ENCODE measurements at places on chromosomes 6 and 20.
A peak's percentile ranks its signal among the peaks of the same experiment; 100 is the strongest.

DNA sequence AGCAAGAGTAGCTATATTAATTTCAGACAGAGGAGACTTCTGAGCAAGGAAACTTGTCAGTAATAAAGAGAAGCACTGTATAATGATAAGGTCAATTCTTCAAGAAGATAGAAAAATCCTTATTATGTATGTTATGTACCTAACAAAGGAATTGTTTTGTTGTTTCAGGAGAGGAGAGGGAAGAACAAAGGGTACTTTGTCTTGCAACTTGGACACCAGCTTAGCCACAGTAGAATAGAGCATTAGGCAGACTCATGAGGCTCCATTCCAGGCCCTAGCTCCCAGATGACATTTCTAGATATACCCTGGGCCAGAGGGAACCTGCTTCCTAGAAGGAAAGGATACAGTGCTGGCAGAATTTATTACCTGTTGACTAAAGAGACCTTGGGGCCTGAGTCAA lies 6.5 kb upstream of the NUS1 start:
- DNase-seq = no peak

DNA sequence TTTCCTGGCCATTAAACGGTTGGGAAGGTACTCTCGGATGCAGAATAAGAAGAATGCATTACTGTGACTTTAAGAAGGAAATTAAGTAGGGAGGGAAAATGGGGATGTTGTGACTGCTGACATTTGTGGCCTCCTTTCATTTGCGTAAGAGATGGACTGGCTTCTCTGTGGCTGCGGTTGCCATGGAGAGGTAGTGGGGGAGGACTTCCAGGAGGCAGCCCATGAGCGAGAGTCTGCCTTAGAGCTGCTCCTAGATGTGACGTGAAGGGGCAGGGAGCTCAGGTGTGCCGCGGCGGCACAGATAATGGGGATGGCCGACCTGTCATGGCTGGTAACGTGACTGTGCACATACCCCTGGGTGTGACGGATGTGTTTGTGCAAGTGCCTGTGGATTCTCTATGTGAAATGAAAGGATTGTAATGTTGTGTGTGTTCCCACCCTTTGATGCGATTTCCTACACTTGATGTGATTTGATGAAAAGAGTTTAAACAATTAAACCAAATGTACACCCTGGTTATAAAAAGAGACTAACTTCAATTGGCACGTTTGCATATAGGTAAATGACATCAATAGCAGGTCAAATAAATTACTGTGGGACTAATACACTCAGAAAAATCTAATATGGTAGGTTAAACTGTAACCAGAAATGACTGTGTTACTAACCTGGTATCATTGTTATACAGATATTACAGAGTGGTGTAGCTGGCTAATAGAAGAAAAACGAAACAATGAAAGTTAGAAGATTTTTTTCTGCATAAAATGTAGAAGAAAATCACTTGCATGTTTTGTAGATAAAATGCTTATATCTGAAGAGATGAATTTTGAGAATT lies 48.9 kb downstream of the HIVEP1 start:
- peak; percentile 59 for DNase-seq

- no peak for DNase-seq
Measured at GRCh38 chr6:113362301-113363047, 494.7 kb upstream of the MARCKS start.

GRCh38 chr6:106811088-106811686 lies 163.3 kb downstream of the CD24 start:
- no peak for DNase-seq

- no peak for DNase-seq
Measured at GRCh38 chr20:7196481-7196880, 429.0 kb downstream of the BMP2 start.

DNA sequence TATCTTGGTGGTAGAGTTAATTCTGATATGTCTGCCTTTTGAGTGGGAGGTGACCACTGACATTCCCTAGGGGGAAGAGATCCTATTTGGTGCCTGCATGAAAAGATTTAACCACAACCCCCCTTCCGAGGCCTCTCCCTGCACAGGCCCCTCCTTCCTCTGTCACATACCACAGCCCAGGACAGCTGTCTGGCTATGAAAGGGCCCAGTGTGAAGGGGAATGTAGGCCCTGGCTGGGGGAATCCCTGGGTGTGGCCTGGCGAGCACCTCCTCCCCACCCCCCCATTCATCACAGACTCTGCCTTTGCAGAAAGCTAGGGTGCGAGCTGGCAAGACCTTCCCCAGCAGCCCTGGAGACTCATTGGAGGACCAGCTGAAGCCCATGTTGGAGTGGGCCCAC lies 27.4 kb upstream of the MAPRE1 start:
- no peak for DNase-seq

DNA sequence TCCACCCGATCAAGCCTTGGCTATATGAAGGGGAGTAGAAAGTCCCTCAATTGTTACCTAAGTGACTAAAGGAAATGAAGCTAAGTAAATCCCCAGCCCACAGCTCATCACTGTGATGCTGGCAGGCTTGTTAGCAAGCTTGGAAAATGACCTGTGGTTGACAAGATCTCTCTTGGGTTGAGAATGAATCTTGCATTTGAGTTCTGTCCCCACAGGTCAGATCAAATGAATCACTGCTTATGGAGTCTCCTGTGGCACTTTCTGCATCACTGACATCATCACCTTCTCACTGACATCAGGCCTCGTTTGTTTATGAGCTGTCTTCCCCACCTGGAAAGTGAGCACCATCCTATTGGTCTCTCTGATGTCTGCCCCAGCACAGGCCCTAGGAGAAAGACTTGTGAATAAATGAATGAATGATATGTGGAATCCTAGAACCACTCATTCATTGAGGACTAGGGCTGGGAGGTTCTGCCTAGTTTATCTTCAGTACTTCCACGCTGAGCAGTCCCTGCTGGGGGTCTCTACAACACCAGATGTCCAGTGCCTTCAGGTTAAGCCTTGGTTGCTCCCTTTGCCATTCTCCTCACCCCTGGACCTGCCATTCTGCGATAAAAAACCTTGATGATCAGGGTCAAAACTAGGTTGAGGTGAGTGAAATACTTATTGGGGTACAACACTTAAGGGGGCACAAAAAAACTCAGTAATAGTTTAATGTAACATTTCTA lies 318.4 kb upstream of the MOCS1 start:
- no peak for DNase-seq

GRCh38 chr20:10314198-10314597 lies 95.6 kb downstream of the SNAP25 start:
- DNase-seq = no peak

DNA sequence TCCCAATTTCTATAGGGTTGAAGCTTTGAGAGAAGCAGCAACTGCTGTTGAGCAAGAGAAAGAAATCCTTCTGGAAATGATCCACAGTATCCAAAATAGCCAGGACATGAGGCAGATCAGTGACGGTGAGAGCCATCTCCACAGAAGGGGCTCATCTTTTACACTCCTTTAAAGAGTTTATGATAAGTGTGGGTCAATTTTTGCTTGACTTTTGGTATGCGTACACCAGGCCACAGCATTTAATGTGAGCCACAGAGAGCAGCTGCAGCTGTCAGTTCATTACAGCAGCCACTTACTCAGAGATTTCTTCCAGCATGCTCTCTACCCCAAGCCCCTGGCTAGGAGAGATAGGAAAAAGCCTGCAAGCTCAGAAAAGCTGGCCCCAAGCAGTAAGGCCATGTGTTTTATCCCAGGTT lies 9.9 kb downstream of the BAG2 start:
- DNase-seq = no peak

- no peak for DNase-seq
Measured at GRCh38 chr20:20499439-20499838, 131.5 kb downstream of the INSM1 start.

GRCh38 chr6:39330057-39330456 lies 7.6 kb upstream of the KCNK16 start:
- DNase-seq = no peak

- DNase-seq = no peak
Measured at GRCh38 chr6:141724731-141725130, 408.0 kb upstream of the GJE1 start.

- no peak for DNase-seq
Measured at GRCh38 chr6:20172842-20173456, 39.3 kb downstream of the MBOAT1 start.

- no peak for DNase-seq
Measured at GRCh38 chr20:35395728-35396127, 16.0 kb downstream of the UQCC1 start.

DNA sequence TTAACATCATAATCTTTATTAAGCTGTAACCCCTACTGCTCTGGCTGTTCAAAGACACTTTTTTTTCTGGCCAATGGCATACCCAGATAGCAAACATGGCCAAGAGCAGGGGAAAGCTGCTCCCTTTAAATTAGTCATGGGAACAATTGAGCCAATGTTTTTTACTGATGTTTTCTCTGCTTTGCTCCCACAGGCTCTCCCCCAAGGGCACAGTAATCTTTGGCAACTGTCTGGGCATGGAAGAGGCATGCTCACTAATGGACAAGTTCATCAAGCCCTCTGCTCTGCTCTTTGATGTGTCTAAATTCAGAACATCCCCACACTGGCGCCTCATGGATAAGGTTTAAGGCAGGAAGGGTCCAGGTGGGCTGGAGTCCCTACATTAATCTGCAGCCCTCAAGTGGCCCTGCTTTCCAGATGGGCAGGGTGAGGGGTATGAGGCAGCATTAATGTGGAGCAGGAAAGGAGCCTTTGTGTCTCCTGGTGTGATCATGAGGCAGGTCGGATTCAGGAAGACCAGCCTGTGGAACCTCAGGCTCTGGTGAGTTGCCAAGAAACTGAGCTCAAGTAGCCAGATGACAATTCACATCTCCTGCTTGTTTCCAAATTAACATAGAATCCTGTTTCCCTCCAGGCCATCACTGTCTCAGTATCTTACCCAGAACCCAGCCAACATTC lies 227.0 kb upstream of the CST7 start:
- no peak for DNase-seq

GRCh38 chr6:118892355-118892991 lies 1.5 kb upstream of the ASF1A start:
- no peak for DNase-seq

- no peak for DNase-seq
Measured at GRCh38 chr6:13480631-13481501, 6.5 kb downstream of the GFOD1 start.
